ENCODE measurements at places on chromosomes 4 and X.

DNA sequence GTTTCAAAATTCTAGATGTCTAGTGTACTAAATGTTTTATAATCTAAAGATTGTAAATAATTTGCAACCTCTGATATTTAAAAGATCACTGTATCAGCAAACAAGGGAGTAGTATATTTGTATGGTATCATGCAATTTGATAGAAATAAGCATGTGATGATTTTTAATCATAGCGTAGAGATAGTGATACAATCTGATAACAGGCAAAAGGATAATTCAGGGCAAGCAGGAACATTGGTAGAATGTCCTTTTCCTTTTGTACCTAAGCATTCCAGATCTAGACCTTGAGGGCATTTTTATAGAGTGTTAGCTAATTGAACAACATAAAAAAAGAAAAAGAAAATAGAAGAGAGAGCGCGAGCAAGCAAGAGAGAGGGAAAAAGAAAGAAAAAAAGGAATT, 1.4 kb downstream of the ANK2 start:
- DNase-seq = no peak

- no peak for DNase-seq
These were observed 173.6 kb upstream of the NRK start for GRCh38 chrX:105648732-105649131.

- no peak for DNase-seq
These were observed 45.6 kb downstream of the SMC1A start for GRCh38 chrX:53376888-53377287.

GRCh38 chr4:153318696-153319320, 25.7 kb upstream of the MND1 start:
- DNase-seq = no peak

DNA sequence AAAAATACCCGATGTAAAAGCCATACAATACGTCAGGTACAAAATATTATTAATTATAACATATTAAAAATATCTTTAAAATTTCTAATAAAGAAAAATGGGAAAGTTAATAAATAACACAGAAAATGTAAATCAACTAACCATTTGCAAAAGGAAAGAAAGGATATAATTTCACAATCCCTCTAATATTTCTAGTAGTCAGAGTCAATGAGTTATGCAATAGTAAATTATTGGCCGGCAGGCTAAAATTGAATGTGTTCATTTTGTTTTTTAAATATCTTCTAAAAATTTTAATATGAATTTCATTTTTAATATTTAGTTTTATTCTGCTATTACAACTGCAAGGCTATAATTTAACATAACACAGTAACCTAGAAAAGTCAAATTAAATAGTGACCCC, 155.7 kb downstream of the FBXW7 start:
- DNase-seq = no peak

- DNase-seq = no peak
These were observed 14.6 kb downstream of the CTBP1 start for GRCh38 chr4:1234309-1234695.

DNA sequence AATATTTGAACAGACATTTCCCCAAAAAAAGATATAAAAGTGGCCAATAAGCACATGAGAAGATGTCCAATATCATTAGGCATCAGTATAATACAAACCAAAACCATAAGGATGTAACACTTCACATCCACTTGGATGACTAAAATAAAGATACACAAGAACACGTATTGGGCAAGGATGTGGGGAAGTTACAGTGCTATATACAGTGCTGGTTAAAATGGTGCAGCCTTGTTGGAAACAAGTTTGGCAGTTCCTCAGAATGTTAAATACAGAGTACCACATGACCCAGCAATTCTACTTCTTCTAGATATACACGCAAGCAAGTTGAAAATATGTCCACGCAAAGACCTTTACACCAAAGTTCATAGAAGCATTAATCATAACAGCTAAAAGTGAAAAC, 58.9 kb downstream of the HAUS3 start:
- no peak for DNase-seq

DNA sequence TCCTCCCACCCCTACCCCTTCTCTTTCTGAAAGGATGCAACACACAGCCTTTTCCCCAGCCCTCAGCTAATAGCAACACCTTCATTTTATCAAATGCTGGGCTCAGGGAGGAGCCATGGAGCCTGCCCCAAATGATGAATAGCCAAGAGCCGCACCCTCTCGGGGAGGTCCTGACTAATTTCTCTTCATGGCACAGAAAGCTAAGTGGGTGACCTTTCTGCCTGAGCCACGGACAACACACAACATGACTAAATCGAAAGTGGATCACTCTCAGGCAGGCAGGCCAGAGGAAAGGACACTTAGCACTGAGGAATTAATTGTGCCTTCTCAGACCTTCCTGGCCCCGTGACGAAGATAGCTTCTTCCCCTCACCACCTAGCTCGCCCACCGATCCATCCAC, 165.1 kb upstream of the RAI2 start:
- no peak for DNase-seq

DNA sequence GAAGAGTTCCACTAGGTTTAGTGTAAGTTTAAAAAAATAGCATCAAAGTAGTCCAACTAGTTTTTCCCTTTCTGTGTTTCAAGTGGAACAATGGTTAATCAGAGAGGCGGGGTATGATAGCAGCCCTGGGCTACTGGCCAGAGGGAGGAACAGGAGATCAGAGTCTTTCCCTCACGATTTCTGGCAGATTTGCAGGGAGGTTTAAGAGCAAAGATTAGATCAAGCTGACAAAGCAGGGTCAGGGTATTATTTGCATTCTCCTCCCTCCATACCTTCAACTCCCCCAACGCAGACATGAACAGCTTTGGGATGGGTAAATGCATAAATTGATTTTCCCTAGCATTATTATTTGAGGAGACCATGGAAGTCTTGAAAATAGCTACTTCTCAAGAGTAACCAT, 277.6 kb upstream of the DIAPH2 start:
- no peak for DNase-seq

GRCh38 chr4:73099143-73099542, 29.6 kb upstream of the COX18 start:
- no peak for DNase-seq

DNA sequence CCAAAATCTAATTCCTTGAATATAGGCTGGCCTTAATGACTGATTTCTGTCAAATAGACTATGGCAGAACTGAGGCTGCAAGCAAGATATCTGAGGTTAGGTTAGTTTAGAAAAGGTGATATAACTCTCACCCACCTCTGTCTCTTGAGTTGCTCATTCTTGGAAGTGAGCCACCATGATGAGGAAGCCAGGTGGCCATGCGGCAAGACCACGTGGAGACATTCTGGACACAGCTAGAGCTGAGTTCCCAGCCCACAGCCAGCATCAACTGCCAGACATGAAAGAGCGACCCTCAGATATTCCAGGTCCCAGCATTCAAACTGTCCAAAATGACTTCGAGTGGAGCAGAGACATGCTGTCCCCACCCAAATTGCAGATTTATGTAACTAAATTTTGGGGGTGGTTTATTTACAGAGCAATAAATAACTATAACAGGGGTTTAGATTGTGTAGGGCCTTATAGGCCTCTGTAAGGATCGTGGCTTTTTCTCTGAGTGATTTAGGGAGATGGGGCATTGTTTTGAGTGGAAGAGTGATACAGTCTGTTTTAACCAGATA, 33.7 kb downstream of the USP53 start:
- no peak for DNase-seq

- DNase-seq = no peak
These were observed 7.4 kb downstream of the COL25A1 start for GRCh38 chr4:109295081-109295480.

DNA sequence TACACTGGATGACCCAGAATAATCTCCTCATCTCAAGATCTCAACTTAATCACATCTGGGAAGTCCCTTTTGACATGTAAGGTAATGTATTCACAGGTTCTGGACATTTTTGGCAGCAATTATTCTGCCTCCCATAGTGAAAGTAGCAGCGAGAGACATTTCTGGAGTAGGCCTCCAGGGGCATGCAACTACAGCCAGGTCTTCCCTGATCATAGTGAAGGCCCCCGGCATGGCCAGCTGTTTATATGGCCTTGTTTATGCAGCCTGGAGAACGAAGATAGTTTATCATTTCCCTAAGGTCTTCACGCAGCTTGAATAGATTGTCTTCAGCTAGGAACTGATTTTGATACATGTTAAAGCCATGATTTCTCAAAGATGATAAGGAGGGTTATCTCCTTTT, 139.9 kb downstream of the RNF150 start:
- DNase-seq = no peak

DNA sequence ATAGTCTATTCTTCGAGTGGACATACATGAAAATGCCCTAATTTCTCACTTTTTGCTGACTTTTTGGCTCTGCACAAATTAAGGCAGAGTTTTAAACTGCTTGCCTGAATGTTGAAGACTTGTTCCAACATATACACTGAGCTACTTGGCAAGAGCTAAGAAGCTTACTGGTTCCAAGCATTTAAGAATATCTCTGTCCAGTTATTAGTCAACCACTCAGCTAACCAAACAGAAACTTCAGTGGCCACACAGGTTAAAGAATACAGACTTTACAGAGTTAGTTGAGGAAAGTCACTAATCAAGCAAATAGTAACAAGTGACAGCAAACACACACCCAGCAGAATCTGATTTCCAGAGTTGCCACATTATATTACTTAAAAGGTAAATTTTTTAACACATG, 35.5 kb downstream of the AMER1 start:
- DNase-seq = no peak

- DNase-seq = no peak
These were observed 20.8 kb upstream of the TMEM184C start for GRCh38 chr4:147596377-147596776.

- DNase-seq = peak; percentile 3
These were observed 82.4 kb upstream of the MTM1 start for GRCh38 chrX:150486011-150486410.

DNA sequence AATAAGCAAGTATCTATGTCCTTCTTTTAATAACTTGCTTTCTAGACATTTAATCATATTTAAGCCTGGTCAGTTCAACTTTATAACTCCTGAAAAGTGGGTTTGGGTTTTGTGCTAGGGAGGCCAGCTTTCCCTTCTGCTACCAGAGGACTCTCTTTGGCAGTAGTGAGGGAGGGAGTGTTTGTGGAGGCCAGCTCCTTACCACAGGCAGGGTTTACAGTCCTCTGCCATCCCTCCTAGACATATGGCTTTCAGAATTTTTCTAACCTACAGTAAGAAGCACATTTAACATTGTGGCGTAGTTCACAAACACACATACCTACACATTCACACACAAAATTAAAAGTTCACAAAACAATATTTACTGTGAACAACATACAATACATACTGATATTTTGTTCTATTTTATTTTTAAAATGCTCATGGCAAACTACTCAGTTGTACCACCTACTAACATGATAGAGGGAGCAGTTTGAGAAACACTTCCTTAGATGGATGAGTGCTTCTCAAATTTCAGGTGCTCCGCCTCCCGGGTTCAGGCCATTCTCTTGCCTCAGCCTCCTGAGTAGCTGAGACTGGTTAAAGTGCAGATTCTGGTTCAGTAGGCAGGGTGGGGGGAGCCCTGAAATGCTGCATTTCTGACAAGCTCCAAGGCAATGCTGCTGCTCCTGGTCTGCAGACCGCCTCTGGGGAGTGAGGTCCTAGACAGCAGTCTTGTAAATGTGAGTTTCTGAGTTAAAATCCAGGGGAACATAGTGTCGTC, 86.7 kb downstream of the PTTG2 start:
- DNase-seq = no peak

GRCh38 chr4:11263208-11263607, 165.5 kb downstream of the HS3ST1 start:
- no peak for DNase-seq

Data from CMK (cell line).